Activated naive CD4-positive, alpha-beta T cell (primary cell): ENCODE measurements at places on chromosomes 3 and 15.

- DNase-seq: no peak
These were observed 301.0 kb upstream of the UMPS start for GRCh38 chr3:124429129-124429815.

DNA sequence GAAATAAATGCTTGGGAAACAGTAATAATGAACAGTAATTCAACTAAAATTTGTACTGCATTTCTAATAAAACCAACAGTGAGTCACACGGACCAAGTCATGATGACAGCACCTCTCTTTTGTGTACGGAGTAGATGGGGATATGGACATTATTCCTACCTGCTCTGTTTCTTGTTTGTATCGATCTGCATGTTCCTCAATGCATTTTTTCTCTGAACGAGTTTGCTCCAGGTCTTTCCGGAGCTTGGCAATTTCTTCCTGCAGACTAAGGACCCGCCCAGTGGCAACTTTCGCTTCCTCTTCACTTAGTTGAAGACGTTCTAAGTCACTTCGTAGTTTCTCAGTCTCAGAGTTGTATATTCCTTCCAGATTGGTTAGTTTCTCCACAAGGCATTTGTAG is 74.4 kb upstream of the MYO5C start:
- no peak for DNase-seq

- no peak for DNase-seq
These were observed 233.3 kb downstream of the RBMS3 start for GRCh38 chr3:29514170-29514569.

DNA sequence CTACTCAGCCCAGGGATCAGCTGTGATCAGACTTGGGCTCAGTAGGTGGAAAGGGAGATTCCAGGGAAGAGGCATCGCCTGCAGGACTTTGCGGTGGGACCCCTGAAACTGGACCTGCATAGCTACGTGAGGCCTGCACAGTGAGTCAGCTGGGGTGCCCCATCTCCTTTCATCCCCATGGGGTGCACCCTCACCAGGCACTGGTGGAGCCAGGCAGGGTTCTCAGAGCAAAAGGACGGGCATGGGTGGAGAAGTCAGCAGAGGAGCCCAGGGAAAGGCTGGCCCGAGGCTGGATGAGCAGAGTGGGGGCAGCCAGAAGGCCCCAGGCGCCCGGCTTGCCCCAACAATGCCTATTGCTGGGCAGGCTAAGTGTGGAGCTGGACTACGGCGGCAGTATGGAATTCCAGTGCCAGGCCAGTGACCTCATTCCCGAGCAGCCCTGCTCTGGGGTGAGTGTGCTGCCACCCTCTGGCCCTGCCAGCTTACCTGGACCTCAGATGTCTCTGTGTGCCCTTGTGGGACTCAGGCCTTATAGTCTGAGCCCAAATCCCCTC is 19.7 kb downstream of the ACAA1 start:
- no peak for DNase-seq

GRCh38 chr3:45896956-45897355 is 10.6 kb downstream of the CCR9 start:
- DNase-seq: no peak

DNA sequence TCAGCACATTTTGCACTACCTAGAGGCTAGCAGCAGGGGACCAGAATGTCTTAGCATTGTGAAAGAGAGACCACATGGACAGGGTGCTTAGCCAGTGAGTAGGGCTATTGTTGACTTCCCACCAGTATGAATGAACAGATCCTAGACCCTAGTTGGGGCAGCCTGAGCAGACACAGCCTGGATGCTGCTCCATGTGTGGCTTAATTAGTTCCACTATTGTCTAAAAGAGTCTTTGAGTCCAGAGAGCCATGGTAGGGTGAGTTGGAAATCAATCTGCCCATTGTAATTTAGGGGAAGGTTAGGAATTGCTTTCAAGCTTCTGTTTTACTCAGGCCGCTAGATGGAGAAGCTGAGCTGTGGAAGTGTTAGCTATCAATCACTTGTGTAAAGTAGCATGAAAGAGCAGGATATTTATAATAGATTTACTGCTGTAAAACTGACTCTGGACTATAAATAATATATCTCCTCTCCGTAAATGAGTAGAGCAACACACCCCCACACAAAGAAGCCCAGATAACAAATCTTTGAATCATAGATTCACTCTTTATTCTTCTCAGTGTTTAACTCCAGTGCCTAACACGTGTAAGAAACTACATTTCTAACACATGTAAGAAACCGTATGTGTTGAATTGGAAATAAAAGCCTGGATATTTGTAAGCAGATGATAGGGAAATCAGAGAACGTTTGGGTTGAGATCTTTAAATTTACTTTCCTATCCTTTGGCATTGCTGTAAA is 4.1 kb upstream of the GCSAM start:
- no peak for DNase-seq

DNA sequence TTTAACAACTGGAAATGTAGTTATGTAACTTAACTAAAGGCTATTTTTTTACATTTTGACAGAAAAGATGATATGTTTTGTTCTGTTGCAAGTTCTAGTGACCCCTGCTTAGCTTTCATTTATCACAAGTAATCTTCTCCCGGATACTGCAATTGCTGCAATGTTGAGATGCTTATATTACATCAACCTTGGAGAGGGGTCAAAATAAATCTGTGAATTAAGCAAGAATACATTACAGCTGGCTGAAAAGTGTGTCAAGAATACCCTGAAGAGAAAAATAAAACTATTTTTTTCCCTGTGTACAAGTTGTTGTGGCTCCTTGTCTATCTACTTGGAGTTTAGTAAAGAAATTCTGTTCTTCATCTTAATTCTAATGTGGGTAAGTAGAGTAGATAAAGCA is 232.1 kb upstream of the GOLIM4 start:
- no peak for DNase-seq

DNA sequence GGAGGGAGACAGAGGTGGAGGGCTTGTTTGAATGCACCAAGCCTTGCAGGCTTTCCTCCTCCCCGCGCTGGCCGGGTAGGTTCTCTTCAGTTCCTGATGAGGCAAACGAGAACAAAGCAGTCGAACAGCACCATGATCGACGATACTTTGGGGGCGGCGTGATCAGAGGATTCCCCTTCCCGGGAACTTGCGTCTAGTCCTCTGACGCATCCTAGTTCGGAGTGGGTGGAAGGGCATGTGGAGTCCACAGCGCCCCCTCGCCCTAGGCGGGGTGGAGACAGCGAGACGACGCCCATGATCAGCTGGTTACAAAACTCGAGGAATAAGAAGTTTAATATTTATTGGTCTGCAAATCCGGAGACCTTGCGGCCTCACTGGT is 452 bp upstream of the SV2B start:
- no peak for DNase-seq

DNA sequence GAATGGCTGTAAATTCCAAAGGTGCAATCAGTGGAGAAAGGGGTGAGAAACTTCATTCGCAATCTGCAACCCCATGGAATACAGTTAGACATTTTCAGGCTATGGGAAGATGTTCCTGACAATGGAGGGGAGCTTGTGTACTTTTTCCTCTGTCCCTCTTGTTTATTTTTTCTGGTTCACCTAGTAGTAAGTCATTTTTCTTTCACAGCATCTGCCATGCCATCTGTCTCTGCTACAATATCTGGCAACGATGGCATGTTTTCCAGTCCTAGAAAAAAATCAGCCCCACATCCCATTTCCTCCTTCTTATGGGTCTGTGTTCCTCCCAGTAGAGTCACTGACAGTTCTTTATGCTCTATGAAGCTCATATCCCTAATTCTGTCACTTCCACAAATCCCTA is 76.0 kb downstream of the SSR3 start:
- no peak for DNase-seq

DNA sequence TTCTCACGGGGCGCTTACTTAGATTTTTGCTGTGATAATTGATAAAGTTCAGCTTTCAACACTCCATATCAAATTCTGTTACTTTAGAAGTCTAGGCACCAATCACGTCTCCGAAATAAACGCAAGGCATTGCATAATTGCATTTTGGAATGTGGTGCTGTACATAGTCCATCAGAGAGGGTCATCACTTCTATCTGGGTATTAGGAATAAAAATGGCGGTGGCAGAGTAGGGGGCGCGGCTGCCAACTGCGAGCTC is 365 bp upstream of the UQCC5 start:
- DNase-seq: no peak

GRCh38 chr3:21621181-21621651 is 129.8 kb downstream of the ZNF385D start:
- no peak for DNase-seq

DNA sequence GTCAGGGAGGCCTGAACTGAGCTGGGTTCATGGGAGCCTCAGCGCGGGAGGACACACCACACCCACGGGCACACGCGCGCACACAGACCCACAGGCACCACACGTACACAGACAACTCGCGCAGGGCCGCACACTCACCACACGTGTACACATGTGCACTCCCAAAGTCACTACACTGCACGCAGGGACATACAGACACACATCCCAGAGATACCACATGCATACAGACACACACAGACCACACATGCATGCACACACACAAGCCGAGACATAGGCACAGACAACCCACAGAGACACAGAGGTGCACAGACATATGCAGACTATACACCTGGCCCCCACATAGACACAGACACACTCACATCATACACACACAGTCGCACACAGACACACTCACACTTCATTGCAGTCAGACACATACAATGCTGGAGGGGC is 1.1 kb upstream of the MGLL start:
- DNase-seq: no peak

- no peak for DNase-seq
These were observed 155.3 kb downstream of the TBL1XR1 start for GRCh38 chr3:177041730-177042551.

GRCh38 chr3:103976931-103977339 is 1389.8 kb upstream of the ALCAM start:
- no peak for DNase-seq

GRCh38 chr3:181615666-181616065 is 96.1 kb upstream of the SOX2 start:
- no peak for DNase-seq
